ENCODE measurements at places on chromosomes 3 and 15. TPM values are rescaled to one million over a fixed set of nuclear protein-coding genes. Genes with fewer than 3 reads are reported as not detected.

Gene XRN1
- total RNA-seq: 26.6 TPM

Gene CPB1
- total RNA-seq: not detected

Gene PYGO1
- total RNA-seq: 12.4 TPM

Gene ANKRD63
- not detected for total RNA-seq

Gene STRIT1
- total RNA-seq: not detected

Gene ALS2CL
- total RNA-seq: 19.0 TPM

Gene AADACL2
- not detected for total RNA-seq

Gene PPP2R3A
- 36.6 TPM for total RNA-seq

Gene POPDC2
- total RNA-seq: 0.40 TPM

Gene CLRN1
- not detected for total RNA-seq

Gene CLDN18
- total RNA-seq: not detected

Gene RBP2
- total RNA-seq: not detected

Gene TMC3
- not detected for total RNA-seq

All from renal cortical epithelial cell (primary cell).